ENCODE measurements at places on chromosomes 5 and 9.

- no peak for DNase-seq
Observed at GRCh38 chr5:136212252-136212721, 19.3 kb upstream of the SMIM32 start.

DNA sequence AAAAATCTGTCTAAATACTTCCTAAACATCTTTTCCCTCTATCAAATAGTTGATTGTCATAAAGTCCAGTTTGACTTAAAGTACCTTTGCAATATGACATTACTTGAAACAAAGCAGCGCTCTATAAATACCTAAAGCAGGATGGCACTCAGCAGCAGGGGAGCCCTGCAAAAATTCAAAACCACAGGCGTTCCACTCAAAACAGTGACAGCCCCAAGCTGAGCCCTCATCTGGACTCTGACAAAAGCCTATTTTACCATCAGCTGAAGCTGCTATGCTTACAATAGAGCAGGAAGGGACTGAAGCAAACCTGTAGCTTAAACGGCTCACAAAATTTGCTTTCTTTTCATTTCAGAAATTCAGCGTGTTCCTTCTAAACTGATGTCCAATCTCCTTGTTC, 11.5 kb downstream of the GABRA6 start:
- no peak for DNase-seq

- DNase-seq: no peak
Observed at GRCh38 chr9:27766073-27766835, 193.0 kb upstream of the C9orf72 start.

DNA sequence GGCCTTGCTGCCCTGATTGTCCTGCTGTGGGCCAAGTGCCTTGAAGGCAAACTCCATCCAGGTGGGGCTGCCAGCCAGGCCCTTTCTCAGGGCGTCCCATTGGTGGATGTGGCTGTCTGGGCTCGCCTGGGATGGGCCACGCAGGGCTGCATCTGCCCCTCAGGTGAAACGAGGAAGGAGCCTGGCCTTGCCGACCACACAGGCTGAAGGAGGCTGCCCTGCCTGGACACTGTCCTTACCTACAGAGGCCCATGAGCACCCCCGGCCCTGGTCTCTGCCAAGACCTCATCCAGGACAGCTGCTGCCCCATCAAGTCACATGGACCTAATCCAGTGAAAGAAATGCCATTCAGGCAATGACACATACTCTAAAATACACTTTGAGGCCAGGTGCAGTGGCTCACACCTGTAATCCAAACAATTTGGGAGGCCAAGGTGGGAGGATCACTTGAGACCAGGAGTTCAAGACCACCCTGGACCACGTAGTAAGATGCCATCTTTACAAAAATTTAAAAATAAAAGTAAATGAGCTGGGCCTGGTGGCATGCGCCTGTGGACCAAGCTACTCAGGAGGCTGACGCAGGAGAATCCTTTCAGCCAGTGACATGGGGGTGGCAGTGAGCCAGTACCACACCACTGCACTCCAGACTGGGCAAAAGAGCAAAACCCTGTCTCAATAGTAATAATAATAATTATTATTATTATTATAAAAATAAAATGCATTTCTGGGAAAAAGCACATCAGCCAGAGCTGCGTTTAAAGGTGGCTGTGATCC, 33.9 kb downstream of the PNPLA7 start:
- no peak for DNase-seq

- DNase-seq: no peak
Observed at GRCh38 chr5:8714861-8715260, 831.0 kb downstream of the SEMA5A start.

DNA sequence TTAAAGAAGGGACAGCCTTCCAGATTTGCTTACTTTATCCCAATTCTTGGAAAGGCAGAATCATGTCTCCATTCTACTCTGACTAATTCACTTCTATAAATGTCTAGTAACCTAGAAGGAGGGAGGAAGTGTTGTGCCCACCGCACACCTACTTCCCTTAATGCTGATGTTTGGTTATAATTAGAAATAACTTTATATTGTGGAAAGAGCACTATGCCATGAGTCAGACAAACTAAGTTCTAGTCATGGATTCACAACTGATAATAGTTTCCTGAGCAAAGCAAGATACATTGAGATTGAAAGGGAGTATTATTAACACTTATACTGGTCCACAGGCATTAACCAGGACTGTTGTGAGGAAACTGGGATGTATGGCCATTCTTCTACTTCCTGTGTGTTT, 345.9 kb upstream of the RPS23 start:
- DNase-seq: no peak

DNA sequence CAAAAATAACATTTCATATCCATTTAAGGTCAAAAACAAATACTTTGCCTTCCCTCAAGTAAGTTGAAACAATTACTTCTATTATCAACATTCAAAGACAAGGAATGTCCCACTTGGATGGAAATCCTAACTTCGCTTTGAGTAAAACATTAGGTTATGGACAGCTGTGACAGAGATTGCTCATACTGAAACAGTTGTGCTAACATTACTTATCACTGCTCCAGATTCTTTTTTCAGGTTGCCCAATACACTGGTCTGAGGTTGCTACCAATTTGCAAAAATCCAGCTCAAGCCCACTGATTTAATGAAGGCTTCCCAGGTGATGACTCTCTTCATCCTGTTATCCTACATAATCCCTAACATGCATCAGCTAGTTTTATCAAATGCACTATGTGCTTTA, 98.3 kb downstream of the UBAP2 start:
- no peak for DNase-seq

DNA sequence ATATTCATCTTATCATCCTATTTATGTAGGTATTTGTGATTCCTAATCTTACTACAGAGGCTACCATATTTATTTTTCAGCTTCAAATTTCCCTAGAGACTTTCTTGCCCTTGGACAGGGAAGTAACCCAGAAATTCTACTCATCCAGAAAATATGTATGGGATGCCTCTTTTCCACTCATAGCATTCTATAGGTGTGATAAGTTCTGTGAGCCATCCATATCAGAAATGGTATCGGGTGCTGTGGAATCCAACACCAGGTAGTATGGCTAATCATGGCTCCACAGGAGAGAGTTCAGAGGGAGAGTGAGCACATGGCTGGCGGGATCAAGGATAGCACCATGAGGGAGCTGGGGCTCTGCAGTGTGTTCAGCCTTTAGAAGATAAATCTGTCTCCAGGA, 349.3 kb upstream of the ACTBL2 start:
- DNase-seq: no peak

DNA sequence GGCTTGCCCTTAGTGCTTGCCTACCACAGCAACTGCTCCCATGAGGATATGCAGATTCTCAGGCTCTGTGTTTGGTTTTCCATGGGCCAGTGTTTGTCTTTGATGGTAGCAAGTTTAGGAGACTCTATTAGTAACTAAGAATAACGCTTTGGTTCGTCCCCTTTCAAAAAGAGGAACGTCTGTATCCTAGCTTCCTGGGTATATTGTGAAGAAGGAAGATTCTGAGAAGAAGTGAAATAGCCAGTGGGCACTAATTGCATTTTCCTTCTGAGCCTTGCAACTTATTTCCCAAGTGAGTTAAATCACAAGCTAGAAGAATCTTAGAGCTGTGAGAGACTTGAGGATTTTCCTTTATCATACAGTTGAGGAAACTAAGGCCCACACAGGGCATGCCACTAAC, 376.8 kb downstream of the PIK3R1 start:
- DNase-seq: no peak

DNA sequence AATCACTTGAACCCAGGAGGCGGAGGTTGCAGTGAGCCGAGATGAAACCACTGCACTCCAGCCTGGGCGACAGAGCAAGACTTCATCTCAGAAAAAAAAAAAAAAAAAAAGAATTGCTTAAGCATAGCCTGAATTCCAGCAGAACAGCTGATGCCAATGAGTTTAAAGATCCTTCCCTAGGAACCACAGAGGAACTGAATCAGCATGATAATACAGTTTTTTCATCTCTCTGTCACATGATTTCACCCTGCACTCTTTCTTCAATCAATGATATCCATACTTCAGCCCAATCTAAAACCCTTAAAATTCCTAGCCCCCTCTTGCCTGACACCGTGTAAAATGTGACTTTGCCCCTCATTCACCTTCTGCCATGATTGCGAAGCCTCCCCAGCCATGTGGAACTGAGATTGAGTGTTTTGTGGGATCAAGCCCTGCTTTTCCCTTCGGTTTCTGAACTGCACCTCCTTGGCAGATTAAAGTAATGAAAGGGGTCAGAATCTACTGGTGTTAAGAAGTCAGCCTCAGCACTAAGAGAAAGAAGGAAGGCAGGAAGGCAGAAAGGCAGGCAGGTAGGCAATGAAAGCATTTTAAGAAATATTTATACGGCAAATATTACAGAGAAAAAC, 20.9 kb upstream of the DMXL1 start:
- DNase-seq: no peak

DNA sequence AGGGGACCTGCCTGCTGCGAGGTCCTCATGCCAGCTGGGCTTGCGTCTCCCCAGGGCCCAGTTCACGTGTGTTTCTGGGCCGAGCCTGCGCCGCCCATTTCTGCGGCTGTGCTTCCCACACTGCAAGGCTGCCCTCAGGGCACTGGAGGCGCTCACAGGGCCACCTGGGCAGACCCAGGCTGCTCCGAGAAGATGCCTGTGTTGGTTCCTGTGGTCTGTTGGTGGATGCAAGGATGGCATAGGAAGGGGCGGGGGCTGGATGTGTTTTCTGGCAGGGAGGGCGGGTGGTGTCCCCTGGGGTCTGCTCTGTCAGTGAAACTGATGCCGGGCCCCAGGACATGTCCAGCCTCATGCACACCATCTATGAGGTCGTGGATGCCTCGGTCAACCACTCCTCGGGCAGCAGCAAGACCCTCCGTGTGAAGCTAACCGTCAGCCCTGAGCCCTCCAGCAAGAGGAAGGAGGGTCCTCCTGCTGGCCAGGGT, 25.9 kb downstream of the NKD2 start:
- no peak for DNase-seq

DNA sequence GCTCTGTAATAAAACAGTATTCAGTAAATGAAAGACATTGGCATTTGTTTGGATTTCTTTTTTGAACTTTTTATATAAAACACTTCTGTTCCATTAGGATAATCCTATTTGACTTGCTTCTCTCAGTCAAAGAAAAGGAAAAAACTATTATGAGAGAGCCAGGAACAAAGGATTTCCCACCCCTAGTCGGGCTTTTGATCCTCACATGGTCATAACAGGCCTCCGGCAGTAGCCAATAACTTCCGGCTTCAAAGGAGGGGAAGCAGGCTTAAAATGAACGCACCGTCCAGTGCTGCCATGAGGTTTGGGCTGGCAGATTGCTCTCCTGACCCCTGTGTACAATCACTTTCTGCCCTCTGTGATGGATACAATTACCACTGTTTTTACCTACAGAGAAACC, 209.3 kb downstream of the ZNF608 start:
- DNase-seq: no peak

DNA sequence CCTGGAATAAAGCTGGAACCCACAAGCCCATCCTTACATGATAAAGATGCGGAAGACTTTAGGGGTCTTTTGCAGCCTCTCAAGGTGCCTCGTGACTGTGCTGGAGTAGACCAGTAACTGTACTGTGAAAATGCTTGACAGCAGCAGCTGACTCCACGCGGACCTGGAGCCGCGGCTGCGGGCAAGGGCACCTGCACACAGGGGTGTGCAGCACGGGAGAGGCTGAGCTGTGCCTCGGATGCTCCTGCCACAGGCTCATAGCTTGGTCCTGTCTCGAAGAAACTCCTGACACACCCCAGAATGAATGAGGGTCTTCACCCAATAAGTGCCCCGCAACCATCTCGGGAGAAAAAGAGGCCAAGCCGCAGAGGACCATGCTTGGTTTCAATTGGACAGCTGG, 40.3 kb upstream of the CEP72 start:
- no peak for DNase-seq

- DNase-seq: no peak
Observed at GRCh38 chr9:97564291-97565175, 63.1 kb downstream of the TMOD1 start.

DNA sequence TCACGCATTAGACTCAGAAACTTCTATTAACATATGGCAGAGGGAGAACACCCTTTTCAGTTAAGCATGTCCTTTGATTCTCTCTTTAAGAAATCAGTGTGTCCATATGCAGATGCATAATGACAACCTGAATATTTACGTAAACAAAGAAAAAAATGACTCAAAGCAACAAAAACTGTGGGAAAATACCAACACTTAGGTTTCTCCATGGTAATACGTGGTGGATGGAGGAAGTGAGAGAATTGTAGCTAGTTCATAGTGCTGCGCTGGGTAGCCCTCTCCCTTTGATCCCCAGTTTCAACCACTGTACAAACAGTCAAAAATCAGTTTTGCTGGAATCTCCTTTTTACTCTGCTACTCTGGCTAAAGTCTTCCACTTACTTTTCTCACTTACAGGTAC, 2.0 kb upstream of the MAP3K1 start:
- DNase-seq: no peak

GRCh38 chr5:69331528-69332445, 814 bp downstream of the CCDC125 start:
- no peak for DNase-seq

GRCh38 chr9:33159777-33160127, 7.4 kb downstream of the B4GALT1 start:
- DNase-seq: no peak

- DNase-seq: no peak
Observed at GRCh38 chr9:127187231-127187956, 65.0 kb upstream of the ANGPTL2 start.

DNA sequence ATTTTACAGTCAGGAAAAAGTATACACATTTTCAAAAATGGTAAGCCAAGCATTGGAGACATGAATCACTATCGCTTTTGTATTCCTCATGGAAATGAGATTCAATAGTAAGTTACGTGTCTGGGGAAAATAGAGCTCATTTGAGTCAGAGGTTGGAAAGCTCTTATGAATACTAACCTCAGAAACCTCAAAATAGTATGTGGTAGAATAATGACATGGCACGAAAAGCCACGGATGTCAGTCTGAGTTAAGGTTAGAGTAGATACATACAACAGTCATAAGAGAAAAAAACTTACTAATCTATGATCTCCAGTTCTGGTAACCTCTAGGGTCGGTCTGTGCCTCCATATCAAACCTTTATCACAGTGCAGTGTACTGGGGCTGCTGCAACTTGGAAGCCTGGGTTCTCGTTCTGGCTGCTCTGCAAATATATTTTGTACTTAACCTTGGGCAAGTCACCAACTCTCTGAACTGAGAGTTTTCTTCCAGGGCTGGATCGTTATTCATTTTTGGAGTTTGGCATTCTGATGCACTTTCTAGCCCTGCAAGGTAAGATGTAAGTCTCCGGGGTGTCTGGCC, 31.8 kb downstream of the MAP1B start:
- no peak for DNase-seq

DNA sequence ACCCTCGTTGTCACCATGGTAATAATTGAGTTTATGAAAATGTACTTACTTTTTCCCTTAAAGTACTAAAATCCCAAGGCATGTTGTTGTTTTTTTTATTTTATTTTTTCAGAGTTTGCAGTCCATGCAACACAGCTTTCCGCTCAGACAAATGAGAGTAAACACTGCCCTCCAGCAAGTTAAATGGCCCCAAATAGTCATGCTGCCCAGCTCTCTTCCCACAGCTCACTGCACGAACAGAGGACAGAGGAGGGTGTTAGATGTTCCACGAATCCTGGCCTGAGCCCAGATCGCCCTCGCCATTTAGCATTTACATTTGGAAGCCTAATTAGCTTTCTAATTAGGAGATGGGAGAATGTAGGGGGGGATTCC, 1.9 kb downstream of the NIM1K start:
- DNase-seq: no peak
